ENCODE measurements at places on chromosomes 3 and 15. TPM values are rescaled to one million over a fixed set of nuclear protein-coding genes. Genes with fewer than 3 reads are reported as not detected.

SLC27A2 gene
- total RNA-seq, result 6.4 TPM

CFAP100 gene
- total RNA-seq, result 1.8 TPM

ATP6V1A gene
- total RNA-seq, result 105 TPM

NT5DC2 gene
- 39.0 TPM for total RNA-seq

VWA5B2 gene
- total RNA-seq, result 6.6 TPM

HYAL3 gene
- 4.2 TPM for total RNA-seq

NAALADL2 gene
- 17.5 TPM for total RNA-seq

NLGN1 gene
- 61.6 TPM for total RNA-seq

SRGAP3 gene
- total RNA-seq, result 130 TPM

COL6A5 gene
- total RNA-seq, result 1.5 TPM

PARP6 gene
- 68.8 TPM for total RNA-seq

SLC22A13 gene
- 1.4 TPM for total RNA-seq

CCPG1 gene
- total RNA-seq, result 33.0 TPM

SI gene
- 0.18 TPM for total RNA-seq
